ENCODE measurements at places on chromosomes 13 and 19.

GRCh38 chr19:32450217-32450616, 44.6 kb downstream of the DPY19L3 start:
- DNase-seq = no peak

DNA sequence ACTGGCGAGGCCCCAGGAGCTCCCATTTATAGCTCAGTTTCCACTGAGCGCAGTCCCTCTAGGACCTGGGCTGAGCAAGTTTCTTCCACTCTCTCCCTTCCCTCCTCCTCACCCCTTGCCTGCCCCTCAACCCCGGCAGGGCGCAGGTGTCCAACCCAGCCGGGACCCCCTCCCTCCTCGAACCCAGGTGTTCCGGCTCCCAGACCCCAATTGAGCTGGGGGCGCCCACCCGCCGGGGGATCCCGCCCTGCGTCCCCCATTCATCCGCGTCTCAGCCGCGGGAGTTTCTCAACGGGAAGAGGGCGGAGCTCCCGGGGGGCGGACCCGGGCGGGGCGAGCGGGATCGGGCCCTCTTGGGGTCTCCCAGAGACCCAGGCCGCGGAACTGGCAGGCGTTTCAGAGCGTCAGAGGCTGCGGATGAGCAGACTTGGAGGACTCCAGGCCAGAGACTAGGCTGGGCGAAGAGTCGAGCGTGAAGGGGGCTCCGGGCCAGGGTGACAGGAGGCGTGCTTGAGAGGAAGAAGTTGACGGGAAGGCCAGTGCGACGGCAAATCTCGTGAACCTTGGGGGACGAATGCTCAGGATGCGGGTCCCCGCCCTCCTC, at the start of gene KIRREL2:
KIRREL2 (plus strand) TSS at position 366 of the 604 bp plus-strand sequence; CDS start at position 575, 209 bp downstream.
- no peak for DNase-seq

- DNase-seq = no peak
Measured at GRCh38 chr13:19567820-19568534, 6.6 kb upstream of the TPTE2 start.

- no peak for DNase-seq
Measured at GRCh38 chr19:33488826-33489225, 32.8 kb downstream of the PEPD start.

GRCh38 chr19:8663920-8664670, 33.7 kb downstream of the NFILZ start:
- no peak for DNase-seq

DNA sequence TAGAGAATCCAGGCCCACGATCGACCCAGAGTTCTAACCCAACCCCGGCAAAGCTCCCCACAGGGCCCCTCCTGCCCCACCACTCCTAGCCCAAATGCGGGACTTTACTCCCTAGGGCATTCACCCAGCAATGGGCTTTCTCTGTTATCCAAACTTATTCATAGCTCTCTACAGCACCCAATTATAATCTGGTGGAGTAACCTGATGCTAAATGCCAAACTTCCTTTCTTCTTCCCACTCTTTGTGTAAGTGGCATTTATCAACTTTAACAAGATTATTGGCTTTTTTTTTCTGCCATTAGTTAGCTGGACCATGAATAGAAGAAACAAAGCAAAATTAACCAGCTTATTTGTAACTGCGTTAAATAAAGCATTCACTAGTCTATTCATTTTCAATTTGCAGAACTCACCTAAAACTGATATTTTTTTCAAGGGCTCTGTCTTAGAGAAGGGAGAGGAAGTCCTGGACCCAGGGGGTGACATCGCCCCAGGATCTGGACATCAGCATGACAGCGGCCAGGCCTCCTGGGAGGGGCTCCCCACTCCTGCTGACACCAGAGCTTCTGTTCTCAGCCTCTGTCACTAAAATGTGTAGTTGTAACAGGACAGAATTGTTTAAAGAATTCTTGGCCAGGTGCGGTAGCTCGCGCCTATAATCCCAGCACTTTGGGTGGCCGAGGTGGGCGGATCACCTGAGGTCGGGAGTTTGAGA, 1.5 kb downstream of the FAM124A start:
- DNase-seq = no peak
